ENCODE measurements at places on chromosomes 13 and 19. TPM values are rescaled to one million over a fixed set of nuclear protein-coding genes. Genes with fewer than 3 reads are reported as not detected.

PSG7 gene
- not detected for total RNA-seq

FCER2 gene
- not detected for total RNA-seq

KLK4 gene
- 3.0 TPM for total RNA-seq

SLC10A2 gene
- total RNA-seq, result not detected

Data from transverse colon (tissue), 4 donors.